Activated CD4-positive, alpha-beta memory T cell treated with anti-CD3 and anti-CD28 coated beads, Interleukin-2, amount 10 ng/mL, durations not matched to agents 7 days and 5 days (primary cell): ENCODE measurements at places on chromosomes 5 and 9. TPM values are rescaled to one million over a fixed set of nuclear protein-coding genes. Genes with fewer than 3 reads are reported as not detected.

Gene ANKRD34B
- not detected for total RNA-seq

Gene CTXN3
- not detected for total RNA-seq

Gene LECT2
- total RNA-seq: not detected

Gene CDK9
- total RNA-seq: 115 TPM

Gene RASEF
- total RNA-seq: not detected

Gene FGF1
- total RNA-seq: not detected

Gene CATSPER3
- total RNA-seq: 0.88 TPM

Gene ST8SIA4
- total RNA-seq: 72.1 TPM

Gene SLC9A3
- total RNA-seq: 1.2 TPM

Gene SPINK4
- not detected for total RNA-seq

Gene PTGR1
- 0.85 TPM for total RNA-seq

Gene PCDHB8
- total RNA-seq: not detected

Gene THBS4
- 2.2 TPM for total RNA-seq

Gene MAST4
- 38.3 TPM for total RNA-seq

Gene WNT8A
- not detected for total RNA-seq

Gene ADAMTS6
- 1.6 TPM for total RNA-seq

Gene PCDHGA2
- not detected for total RNA-seq

Gene ACTBL2
- total RNA-seq: not detected

Gene ROR2
- 2.1 TPM for total RNA-seq

Gene ARL10
- 6.5 TPM for total RNA-seq

Gene ARL14EPL
- not detected for total RNA-seq

Gene IL5
- total RNA-seq: 3.3 TPM

Gene PRELID1
- 156 TPM for total RNA-seq

Gene SLC27A6
- total RNA-seq: not detected

Gene FGD3
- total RNA-seq: 104 TPM

Gene MARVELD2
- total RNA-seq: 0.18 TPM

Gene RAD17
- 26.7 TPM for total RNA-seq

Gene C5orf58
- total RNA-seq: not detected

Gene FOXD4L3
- not detected for total RNA-seq

Gene PCDHGA12
- total RNA-seq: not detected

Gene SPATA31A3
- not detected for total RNA-seq

Gene SHC3
- total RNA-seq: not detected

Gene GSN
- 5.8 TPM for total RNA-seq

Gene CNTNAP3
- not detected for total RNA-seq

Gene INSYN2B
- not detected for total RNA-seq
